Fibroblast of the aortic adventitia (primary cell): ENCODE measurements at places on chromosomes 16 and 17. TPM values are rescaled to one million over a fixed set of nuclear protein-coding genes. Genes with fewer than 3 reads are reported as not detected.

Gene SDR42E1
- under 0.01 and 0.08 TPM in 2 replicates for total RNA-seq

Gene CTRB2
- total RNA-seq = not detected in 2 replicates

Gene SLC46A1
- total RNA-seq = 2.0 and 7.9 TPM in 2 replicates

Gene CD300LB
- not detected in 2 replicates for total RNA-seq

Gene KCNAB3
- total RNA-seq = 1.3 TPM in 1 of 2 replicates, not detected in the other

Gene RPTOR
- total RNA-seq = 30.0 and 36.2 TPM in 2 replicates

Gene G6PC1
- not detected in 2 replicates for total RNA-seq

Gene KRT33B
- not detected in 2 replicates for total RNA-seq

Gene KRT25
- total RNA-seq = not detected in 2 replicates

Gene RND2
- 0.45 and 0.98 TPM in 2 replicates for total RNA-seq

Gene ADGRG1
- 1.6 and 9.8 TPM in 2 replicates for total RNA-seq

Gene SCO1
- total RNA-seq = 22.1 and 69.7 TPM in 2 replicates

Gene TRIM72
- not detected in 2 replicates for total RNA-seq
